ENCODE measurements at places on chromosomes 11 and 22.

DNA sequence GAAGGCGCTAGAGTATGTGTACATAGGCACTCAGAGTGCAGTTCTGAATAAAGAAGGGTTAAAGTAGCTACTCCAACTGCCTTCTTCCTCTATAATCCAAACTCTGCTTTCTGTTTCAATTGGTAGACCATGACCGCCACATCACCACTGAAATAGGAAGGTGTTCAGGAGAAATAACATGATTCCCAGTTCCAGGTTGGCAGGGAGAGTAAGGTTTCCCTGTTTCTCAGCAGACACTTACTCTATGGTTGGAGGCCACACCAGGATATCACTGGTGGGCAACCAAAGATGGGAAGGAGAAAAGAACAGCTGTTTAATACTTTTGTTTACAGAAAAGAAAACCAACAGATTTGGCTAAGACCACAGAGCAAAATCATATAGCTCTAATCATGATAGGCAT, 37.9 kb downstream of the PAK1 start:
- no peak for DNase-seq

DNA sequence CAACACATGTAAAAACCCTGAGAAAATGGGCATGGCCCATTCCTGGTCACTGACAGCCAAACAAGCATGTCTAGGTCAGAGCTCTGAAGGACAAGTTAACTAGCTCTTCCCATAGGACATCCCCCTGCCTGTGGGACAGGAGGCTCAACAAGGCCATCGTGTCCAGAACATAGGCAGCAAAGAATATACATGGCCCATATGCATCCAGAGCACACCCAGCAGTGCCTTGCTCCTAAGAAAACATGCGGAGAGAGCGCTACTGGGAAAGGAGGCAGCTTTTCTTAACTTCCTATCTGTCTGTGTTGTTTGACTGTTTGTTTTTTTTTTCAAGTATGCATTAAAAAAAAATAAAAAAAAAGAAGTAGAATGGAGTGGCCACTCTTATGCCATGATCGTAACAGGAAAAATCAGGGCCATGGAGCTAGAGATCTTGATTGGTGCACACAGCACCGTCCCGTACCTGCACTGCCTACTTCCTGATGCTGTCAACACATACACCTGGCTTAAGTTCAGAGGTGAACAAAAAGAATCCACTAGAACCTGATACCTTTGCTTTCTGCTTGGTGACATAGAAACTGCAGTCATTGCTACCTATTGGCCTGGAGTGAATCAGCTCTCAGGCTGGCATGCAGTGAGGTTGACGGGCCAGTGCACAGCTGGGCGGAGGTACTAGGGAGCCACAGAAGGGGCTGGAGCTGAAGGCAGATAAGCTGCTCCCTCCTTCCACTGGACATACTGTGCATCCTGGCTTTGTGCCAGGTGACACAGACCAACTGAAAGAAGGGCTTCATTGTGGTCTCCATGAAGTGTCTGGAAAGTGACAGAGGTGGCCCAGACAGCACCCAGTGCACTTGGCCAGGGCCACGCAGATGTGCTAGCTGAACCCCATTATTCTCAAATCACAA, 11.9 kb downstream of the UFD1 start:
- DNase-seq = no peak

- no peak for DNase-seq
These were observed 313.5 kb downstream of the MIAT start for GRCh38 chr22:26970809-26971394.

DNA sequence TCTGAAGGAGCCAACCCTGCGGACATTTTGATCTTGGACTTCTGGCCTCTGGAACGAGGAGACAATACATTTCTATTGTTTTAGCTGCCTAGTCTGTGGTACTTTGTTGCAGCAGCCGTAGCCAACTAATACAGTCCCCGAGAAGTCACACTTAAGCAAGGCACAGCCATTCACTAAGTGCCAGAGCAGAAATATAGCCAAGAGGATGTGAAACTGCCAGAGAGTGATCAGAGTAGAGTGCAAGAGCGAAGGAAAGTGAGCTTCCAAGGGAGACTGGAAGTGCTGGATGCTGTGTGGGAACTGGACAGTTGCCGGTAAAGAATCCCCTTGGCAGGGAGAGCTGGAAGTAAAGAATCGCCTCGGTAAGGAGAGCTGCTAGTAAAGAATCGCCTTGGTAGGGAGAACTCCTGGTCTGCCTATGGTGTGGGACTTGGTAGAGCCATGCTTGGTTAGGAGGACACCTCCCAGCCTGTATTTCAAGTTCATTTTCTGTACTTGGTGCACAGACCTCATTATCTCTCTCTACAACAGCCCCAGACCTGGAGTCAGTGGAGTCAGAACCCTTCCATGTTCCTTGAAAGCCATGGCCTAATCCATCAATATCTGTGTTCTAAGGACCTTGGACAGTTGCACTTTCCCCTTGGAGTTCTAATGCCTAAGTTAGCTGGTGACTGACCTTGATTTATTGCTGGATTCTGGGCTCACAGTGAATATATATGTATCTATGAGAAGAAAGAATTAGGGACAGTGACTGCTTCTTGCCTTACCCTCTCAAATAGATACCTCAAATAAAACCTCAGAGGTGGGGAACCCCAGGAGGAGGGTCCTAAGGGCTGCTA, 162.1 kb downstream of the LDLRAD3 start:
- no peak for DNase-seq

DNA sequence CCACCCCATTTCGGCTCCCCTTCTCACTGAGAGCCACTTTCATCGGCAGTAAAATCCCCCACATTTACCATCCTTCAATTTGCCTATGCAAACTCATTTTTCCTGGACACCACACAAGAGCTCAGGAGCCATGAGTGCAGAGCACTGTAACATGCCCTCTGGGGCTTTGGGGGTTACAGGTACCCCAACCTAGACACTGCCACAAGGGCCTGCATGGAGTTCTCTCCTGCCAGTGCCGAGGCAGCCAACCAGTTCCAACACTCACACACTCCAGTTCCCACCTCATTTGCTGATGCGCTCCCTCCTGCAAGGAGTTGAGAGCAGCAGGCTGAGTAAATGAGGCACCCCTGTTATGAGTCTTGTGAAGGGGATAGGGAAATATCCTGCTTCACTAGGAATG, 76.1 kb downstream of the SMCO4 start:
- DNase-seq = no peak

GRCh38 chr22:21650823-21651520, 8.9 kb downstream of the SDF2L1 start:
- DNase-seq = no peak

DNA sequence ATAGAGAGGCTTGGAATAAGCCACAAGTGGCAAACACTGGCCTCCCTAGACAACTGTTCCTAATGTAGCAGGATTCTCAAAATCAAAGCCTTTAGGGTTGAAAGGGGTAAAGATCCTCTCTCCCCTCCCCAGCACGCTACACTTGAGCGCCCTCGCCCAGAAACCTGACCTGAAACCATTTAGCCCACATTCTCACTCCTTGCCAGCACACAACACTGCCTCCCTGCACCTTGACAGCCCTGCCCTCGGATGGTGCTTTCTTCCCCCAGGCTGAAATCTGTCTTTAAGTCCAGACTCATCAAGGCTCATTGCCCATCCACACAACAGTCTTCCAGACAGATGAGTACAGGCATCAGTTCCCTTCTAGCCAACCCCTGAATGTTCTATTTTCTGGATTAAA, 26.5 kb downstream of the CWC15 start:
- no peak for DNase-seq

- DNase-seq = no peak
These were observed 117.2 kb downstream of the MICAL3 start for GRCh38 chr22:17906978-17907747.

DNA sequence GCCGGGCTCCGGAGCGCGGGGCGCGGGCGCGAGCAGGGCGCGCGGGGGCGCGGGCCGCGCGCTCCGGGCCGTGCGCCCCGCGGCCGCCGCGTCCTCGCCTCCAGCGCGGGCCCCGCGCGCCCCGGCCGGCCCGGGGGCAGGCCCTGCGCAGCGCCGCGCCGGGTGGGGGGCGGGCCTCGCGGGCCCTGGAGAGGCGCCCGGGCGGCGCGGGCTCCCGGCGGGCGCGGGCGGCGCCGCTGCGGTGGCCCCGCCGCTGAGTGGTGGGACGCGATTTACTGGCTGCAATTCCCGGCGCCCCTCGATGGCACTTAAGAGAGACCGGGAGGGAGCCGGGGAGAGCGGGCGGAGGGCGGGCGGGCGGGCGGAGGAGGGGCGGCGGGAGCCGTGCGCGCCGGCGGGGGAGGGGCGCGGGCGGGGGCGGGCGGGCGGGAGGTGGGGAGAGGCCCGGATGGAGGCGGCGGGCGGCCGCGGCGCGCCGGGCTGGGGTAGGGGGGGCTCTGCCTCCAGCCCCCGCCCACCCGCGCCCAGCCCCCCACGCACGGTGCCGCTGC, 73.2 kb upstream of the TCF20 start:
- DNase-seq = no peak

- no peak for DNase-seq
These were observed 5.1 kb downstream of the CASTOR1 start for GRCh38 chr22:30284172-30284571.

DNA sequence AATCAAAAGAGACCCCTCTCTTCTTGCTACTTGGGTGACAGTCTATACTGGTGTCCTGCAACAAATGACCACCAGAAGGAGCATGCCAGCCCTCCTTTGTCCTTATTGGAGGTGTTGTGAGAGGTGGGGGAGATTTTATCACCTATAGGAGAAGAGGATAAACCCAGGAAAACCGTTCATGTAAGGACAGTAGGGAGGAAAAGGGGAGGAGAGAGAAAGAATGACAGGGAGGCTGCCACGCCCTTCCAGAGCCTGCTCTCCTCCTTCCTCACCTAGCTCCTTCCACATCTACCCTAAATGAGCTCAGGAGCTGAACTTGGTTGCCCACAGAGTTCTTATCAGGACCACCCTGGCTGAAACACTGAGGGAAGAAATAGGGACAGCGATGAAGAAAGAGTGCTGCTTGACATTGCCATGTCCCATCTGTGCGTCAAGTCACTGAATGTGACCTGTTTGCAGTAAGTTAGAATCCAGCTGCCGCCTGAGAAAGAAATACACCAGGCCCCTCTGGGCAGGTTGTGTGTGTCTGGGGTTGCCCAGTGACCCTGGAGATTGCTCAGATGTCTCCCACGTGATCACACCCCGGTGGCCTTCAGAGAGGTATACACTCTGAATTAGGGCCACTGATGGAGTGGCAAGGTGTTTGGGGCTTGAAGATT, 40.4 kb upstream of the ETS1 start:
- no peak for DNase-seq

- DNase-seq = no peak
These were observed 78.9 kb downstream of the DBX1 start for GRCh38 chr11:20081336-20081735.

DNA sequence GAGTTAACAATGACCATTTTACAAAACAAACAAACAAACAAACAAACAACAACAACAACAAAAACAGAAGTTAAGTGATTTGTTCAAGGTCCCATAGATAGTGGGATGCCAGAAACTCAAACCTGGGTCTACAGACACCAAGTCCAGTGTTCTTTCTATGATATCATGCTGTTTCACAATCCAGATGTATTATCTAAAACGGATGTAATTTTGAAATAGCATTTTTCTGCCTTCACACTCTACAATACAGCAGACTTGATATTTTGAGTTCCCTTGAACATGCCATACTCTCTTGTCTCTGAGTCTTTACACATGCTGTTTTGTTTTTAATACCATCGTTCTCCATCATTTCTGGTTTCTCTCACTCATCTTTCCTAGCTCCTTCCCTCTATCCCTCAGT, 104.5 kb downstream of the RELT start:
- no peak for DNase-seq

GRCh38 chr11:17700991-17701390, 18.4 kb upstream of the MYOD1 start:
- no peak for DNase-seq

GRCh38 chr22:17634696-17635095, 3.9 kb upstream of the BCL2L13 start:
- DNase-seq = no peak

- no peak for DNase-seq
These were observed 206.3 kb downstream of the DDX10 start for GRCh38 chr11:108871152-108871551.

GRCh38 chr11:34866375-34866774, 49.8 kb downstream of the APIP start:
- no peak for DNase-seq

GRCh38 chr11:28793282-28793738, 685.1 kb downstream of the METTL15 start:
- no peak for DNase-seq

DNA sequence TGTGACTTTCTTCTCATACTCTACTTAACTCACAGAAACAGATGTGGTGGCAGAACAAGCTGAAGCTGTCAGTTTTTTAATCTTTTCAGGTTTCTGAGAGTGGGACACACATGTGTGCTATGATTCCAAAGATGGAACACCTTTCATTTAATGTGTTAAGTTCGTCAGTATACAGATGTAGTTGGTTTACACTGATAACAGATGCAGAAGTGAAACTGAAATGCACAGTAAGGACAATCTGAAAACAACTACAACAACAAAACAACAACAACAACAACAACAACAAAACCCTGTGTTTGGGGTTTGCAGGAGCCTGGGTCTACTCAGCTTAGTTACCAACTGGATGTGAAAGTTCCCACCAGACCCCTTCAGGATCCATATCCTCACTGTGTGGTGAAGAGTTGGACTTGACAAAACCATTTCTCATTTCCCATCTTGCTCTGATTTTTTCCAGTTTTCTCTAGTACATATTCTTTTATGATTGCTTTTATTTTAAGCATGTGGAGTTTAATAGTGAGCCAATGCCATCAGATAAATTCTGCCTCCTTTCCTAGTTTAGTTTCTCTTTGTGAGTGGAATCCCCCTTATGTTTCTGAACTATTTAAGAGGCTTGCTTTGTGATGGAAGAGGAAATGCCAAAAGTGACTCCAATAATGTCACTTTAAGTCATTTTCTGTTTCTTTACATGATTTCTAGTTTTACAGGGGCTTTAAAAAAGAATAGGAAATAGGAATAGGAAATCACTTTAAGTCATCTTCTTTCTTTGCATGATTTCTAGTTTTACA, 47.8 kb downstream of the ARHGAP42 start:
- no peak for DNase-seq

- DNase-seq = no peak
These were observed 143.0 kb upstream of the SORL1-AS1 start for GRCh38 chr11:121595717-121596161.

GRCh38 chr11:117192401-117192875, 6.7 kb upstream of the TAGLN start:
- DNase-seq = no peak

- no peak for DNase-seq
These were observed 22.0 kb downstream of the BDNF start for GRCh38 chr11:27678242-27678641.

- DNase-seq = no peak
These were observed 15.2 kb upstream of the NUP160 start for GRCh38 chr11:47863189-47863897.

DNA sequence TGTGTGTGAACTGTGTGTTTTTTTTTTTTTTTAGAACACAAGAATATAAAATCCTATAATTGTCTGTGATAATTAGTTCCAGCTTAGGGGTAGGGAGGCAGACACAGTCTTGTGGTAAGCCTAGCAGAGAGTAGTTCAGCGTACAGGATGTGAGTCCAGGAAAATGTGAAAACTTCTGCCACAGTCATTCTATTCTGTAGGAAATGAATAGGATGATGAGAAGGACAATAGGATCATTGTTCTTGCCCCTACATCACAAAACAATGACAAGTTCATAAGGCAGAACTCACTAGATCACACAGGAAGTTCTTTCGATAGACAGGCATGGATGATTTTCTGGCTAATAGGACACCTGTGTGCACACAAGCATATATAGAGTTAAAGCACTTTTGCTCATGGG, 132.2 kb downstream of the NAV2 start:
- no peak for DNase-seq
